T-helper 1 cell (primary cell): ENCODE measurements at places on chromosomes 6 and 20.
A peak's percentile ranks its signal among the peaks of the same experiment; 100 is the strongest.

GRCh38 chr6:106519460-106520394, 109.6 kb downstream of the RTN4IP1 start:
- DNase-seq = peak; percentile 31

DNA sequence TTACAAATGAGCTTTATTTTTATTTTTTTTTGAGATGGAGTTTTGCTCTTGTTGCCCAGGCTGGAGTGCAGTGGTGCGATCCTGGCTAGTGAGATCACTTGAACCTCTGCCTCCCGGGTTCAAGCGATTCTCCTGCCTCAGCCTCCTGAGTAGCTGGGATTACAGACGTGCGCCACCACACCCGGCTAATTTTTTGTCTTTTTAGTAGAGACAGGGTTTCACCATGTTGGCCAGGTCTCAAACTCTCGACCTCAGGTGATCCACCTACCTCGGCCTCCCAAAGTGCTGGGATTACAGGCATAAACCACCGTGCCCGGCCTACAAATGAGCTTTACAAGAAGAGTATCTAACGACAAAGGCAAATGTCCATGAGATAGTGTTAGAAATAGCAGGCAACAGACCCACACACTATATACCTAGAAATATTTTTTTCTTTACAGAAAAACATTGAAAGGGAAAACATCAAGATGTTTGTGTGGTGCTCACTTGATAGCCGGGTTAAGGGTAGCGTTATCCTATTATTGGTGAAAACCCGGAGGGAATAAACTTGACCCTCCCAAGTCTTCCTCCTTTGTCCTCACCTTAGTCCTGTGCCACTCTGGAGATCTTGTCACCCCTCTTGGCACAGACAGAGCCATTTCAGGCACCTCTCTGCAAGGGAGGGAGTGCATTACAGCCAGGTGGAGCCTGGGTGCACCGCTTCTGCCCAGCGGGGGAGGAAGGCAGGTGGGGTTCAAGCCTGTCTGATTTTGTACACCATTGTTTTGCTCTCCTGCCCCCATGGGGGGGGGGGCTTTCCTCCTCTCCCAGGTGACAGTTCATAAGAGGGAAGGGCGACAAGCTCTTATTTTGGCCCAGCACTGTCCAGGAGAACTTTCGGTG, 21.0 kb upstream of the AVP start:
- DNase-seq = no peak

DNA sequence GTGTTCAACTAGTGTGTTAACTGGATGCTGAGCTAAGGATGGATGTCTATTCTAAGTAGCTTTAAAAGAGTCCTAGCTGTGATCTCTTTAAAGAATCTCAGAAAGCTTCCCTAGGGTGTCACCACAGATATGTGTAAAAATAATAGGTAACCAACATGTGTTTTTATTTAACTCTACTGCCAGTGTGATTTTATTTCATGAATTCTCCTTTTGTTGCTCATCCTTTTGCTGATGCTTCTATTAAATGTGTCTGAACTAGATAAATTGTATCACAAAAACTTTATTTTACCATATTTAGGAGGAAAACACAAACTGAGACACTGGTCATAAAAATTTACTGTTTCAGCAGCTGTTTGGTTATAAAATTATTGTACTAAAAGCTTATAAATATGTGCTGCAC, 809.4 kb upstream of the CITED2 start:
- DNase-seq = no peak

GRCh38 chr6:141809901-141810300, 322.8 kb upstream of the GJE1 start:
- no peak for DNase-seq

DNA sequence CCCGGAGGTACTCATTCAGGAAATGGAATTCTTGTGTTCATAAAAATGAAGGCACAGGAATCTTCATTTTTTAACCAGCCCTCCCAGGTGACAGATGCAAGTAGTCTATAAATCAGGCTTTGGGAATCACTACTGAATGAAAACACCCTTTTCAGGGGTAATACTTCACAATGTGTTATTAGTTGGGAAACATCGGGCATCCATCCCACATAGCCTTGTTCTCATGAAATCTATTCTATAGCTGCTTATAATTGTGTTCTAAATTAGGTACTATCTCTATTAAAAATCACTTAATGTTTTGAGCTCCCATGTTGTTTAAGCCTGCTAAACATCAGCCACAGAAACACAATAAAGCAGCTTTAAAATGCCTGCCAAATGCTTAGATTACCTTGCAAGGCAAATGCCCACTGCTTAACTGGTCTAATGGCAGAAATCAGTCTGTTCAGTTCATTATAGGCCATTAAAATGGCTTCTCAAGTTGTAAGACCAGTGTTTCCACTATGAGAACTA, 94.9 kb downstream of the L3MBTL3 start:
- no peak for DNase-seq

- no peak for DNase-seq
Observed at GRCh38 chr6:75493400-75494064, at the start of gene FILIP1. Gene FILIP1 (minus strand): TSS chr6:75493800. CDS start chr6:75414972, 78,828 bp downstream.

GRCh38 chr20:47350691-47351545, 5.6 kb downstream of the ZMYND8 start:
- DNase-seq = no peak
